ENCODE measurements at places on chromosomes 5 and 9.

DNA sequence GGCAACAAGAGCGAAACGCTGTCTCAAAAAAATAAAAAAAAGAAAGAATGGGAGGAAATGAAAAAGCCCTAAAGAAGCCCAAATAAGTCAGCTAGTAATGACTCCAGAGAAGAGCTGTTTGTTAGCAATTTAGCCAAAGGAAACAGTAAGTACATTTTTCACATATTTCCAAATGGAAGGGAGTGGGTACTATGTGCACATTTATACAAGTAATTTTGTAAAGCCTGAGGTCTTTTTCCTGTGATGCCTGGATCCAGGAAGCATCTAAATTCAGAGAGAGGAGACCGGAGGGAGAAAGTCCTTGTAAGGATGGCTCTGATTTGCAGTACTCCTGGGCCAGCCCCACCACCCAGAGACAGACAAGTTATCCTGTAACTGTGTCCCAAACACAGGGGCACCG lies 14.7 kb downstream of the FBP1 start:
- no peak for DNase-seq

DNA sequence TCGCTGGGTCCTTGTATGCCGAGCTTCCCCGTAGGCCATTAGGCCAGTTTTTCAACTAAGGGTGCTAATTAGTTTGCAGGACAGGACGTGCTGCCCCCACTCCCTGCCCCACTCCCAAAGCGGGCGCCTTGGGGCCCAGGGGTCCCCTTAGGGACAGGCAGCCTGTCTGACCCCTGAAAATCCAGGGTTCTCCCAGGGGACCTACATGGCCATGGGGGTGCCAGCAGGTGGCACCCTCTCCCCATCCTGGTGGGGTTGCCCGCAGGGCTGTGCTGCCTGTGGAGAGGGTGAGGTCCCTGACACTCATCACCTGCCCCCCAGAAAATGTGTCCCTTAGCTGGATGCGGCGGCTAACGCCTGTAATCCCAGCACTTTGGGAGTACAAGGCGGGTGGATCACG lies 8.5 kb upstream of the CCDC187 start:
- DNase-seq = peak; percentile 23

- no peak for DNase-seq
These were observed 7.1 kb upstream of the CD180 start for GRCh38 chr5:67203701-67204074.

DNA sequence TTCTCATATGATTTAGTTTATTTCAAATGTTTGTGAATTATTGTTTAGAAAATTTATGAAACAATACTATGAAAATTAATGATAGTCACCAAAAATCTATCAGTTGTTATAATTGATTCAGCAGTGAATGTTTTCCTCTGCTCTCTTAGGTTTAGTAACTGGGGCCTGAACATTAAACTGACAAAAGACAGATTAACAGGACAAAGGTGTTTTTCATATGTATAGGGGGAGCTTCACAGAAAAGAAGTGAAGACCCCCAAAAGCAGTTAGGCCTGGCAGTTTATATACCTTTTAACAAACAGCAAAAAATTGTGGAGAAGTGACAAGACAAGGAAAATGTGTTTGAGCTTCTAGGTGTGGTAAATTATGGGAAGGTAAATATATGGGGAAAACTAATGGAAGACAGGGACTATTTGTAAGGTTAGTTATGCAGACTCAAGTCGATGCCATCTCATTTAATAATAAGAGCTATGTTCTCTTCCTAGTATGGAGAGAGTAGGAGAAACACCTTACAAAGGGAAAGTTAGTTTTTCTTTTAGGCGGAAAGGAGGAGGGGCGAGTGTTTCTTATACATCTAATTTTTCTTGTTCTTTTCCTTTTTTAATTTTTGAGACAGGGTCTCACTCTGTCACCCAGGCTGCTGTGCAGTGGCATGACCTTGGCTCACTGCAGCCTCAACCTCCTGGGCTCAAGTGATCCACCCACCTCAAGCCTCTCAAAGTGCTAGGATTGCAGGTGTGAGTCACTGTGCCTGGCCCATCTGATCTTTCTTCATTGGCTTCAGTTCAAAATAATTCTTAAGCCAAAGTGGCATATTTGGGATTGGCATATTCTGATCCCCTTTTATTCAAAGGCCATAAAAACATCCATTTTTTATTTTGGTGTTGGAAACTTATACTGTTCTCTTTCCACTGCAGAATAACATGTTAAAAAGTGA lies 77.8 kb downstream of the C9orf153 start:
- DNase-seq = no peak

- no peak for DNase-seq
These were observed 41.7 kb upstream of the ARRDC3 start for GRCh38 chr5:91424638-91425436.

DNA sequence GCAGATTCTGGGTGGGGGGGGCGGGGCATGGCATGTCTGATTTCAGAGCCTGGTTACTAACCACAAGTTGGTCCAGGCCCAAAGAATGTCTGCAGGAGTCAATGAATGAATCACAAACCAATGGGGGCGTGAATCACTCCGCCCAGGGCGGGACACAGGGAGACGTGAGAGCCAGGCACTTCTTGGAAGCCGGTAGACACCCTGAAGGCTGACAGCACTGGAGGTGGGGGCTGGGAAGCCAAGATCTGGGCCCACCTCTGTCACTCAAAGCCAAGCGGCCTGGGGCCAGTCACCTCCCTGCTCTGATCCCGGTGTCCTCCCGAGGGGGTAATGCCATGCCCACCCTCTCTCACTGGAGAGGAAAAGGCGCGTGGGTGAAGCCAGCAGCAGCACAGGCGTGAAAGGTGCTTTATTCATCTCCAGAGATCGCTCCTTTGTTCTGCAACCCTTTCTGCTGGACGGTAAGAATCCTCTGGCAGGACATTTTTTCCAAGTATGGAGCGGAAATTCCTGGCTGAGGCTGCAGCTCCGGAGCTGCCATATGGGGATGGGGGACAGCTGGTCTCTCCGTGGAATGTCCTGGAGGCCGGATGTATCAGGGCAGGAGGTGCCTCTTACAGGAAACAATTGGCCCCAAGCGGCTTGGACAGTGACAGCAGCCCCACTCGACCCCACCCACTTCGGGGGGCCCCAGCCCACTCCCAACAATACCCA lies 85.0 kb downstream of the STK10 start:
- peak; percentile 96 for DNase-seq

DNA sequence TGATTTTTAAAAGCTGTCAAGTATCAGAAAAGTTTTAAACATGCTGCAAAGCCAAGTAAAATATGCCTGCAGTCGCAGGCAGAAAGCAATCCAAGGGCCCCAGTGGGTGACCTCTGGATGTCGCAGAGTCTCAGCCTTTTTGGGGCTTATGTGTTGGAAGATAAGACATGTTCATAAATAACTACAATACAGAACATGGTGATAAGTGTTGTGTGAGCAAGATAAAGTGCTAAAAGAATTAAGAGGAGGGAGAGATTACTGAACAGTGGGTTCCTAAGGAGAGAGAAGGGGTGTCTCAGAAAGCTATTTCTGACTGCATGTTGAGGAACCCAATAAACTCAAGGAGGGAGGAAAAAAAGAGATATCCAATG lies 78.9 kb upstream of the ADRB2 start:
- DNase-seq = no peak

DNA sequence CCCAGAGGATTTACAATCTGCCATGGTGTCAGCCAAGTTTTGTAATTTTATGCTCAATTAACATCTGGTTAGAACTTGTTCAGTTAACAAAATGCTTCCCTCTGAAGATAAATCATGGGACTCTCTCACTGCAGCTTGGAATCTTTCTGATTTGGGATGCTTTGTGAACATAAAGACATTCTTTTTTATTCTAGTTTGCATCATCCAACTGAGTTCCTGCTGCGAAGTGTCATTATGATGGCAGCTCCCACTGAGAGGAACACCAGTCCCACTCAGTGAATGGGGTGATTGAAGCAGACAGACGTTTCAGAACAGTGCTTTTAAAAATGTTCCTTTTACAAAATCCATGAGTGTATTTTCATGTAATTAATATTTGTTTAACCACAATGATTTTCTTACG lies 863.8 kb downstream of the TLE4 start:
- no peak for DNase-seq

- DNase-seq = no peak
These were observed 29.4 kb downstream of the WWC1 start for GRCh38 chr5:168320805-168321204.

GRCh38 chr5:173653822-173654523 lies 37.5 kb upstream of the BOD1 start:
- no peak for DNase-seq

GRCh38 chr9:3386753-3387152 lies 139.0 kb downstream of the RFX3 start:
- DNase-seq = no peak

- no peak for DNase-seq
These were observed 5.5 kb upstream of the PDE8B start for GRCh38 chr5:77204967-77205366.

- no peak for DNase-seq
These were observed 216.3 kb upstream of the ZNF608 start for GRCh38 chr5:124962735-124963134.

GRCh38 chr5:3118340-3118739 lies 366.9 kb upstream of the IRX2 start:
- no peak for DNase-seq

GRCh38 chr9:127204771-127205470 lies 59.7 kb upstream of the GARNL3 start:
- no peak for DNase-seq

DNA sequence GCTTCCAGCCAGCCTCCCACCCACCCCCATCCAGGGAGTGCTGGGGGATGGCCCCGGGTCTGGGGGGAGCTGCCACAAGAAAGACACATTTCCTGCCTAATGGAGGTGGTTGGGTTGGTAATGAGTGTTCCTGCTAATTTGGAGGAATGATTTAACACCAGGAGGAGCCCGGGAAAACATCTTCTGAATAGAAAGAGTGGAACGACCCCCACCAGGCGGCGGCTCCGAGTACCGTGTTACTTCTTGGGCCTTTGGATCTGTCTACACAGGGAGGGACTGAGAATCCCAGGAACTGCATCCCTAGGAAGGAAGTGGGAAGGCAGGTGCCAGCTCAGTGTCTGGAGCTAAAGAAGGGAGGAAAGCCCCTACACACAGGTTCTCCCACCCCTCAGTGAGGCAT lies 64.6 kb downstream of the TSPAN17 start:
- no peak for DNase-seq

DNA sequence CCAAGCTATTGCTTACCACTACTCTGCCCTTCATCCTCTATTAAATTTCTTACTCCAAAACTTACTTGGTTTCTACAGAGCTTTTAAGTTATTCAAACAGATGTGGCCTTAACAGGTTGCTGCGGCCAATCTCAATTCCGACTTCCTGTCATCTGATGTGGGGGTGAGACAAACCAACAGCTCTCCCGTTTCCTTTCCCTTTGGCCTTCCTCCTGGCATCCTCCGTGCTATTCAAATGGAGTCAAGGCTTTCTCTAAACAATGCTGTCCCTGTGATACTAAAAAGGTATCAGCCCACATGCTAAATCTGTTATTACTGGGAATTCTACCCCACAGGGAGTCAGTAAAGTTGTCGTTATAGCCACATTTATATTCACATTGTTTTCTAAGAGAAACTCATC lies 11.8 kb downstream of the RBM18 start:
- no peak for DNase-seq

- no peak for DNase-seq
These were observed 2225.9 kb upstream of the C9orf72 start for GRCh38 chr9:29799227-29799626.

GRCh38 chr5:79595086-79595485 lies 17.2 kb upstream of the TENT2 start:
- no peak for DNase-seq

DNA sequence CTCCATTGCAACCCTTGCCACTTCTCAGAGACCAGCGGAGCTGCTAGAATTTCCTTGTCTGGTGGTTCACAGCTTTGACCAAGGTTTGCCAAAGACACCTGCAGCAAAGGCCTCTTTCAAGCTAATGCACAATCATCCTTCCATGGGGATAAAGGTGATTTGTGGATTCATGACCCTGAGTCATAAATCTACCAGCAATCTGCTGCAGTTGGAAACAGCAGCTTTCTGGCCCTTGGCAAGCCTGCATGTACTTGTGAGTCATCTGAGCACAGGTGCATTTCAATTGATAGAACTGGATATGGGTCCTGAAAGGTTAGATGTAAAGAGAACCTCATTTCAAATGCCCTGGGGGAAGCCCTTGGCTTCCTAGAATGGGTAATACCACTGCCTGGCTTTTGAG lies 21.6 kb upstream of the TCF7 start:
- DNase-seq = no peak

DNA sequence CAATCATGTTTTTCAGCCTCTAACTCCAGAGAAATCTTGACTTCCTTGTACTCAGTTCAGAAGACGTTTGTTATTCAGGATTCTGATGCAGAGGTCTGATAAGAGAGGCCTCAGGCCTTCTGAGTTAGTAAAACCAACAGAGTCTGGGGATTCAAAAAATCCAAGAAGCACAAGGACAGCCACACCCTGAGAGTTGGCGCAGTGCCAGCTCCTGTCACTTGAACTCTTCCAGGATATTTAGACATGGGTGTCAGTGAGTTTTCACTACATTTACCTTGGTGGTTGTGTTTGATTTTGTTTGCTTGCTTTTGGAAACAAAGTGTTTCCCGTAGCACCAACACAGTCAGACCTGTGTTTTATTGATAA lies 41.6 kb upstream of the PDE8B start:
- DNase-seq = no peak

GRCh38 chr9:10005206-10005605 lies 607.6 kb downstream of the PTPRD start:
- DNase-seq = no peak

DNA sequence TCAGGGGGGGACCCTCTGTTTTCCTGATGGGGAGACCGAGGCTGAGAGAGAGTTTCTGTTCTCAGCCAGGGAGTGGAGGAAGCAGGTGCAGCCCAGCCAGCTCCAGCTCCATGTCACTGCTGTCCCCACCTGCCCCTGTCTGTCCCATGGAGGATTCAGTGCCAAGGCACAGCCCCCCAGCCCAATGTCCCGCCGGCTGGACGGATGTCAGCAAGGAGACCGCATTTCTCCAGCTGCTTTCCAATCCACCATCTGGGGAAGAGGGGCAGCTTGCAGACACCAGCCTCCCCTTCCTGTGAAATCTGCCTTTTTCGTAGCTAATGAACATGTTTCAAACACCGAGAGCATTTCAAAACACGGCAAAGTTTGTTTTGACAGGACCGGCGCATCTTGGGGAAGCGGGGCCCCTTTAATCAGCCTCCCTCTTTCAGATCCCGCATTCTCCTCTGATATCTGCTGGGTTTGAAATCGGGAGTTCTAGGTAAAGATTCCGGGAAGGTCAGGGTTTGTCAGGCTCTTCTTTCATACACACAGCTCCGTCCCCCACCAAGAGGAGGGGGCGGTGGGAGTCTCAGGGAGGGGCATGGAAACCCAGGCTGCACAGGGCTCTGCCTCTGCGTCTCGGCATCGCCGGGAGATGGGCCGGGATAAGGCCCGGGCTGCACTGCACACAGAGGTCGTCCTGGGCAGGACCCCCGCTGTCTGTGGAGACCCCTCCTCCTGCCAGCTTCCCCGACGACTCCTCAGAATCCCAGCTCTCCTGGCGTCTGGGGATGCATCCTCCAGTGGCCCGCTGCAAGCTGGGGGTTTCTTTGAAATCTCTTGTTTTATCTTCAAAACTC lies 74.8 kb downstream of the NEK6 start:
- no peak for DNase-seq

- peak; percentile 91 for DNase-seq
These were observed 130.0 kb downstream of the LHFPL2 start for GRCh38 chr5:78518365-78519197.
